BJ (cell line): ENCODE measurements at places on chromosomes 13 and 19. TPM values are rescaled to one million over a fixed set of nuclear protein-coding genes. Genes with fewer than 3 reads are reported as not detected.

RASIP1 gene
- polyA plus RNA-seq: 0.76 and 1.1 TPM in 2 replicates

- DNase-seq: no peak
Measured at GRCh38 chr19:7489609-7490044, 792 bp upstream of the PEX11G start.

GRCh38 chr13:59745392-59745788 is 418.3 kb downstream of the DIAPH3 start:
- DNase-seq: no peak

ZNF418 gene
- 2.5 and 2.7 TPM in 2 replicates for polyA plus RNA-seq

PDCD5 gene
- polyA plus RNA-seq: 66.9 and 92.0 TPM in 2 replicates

DNA sequence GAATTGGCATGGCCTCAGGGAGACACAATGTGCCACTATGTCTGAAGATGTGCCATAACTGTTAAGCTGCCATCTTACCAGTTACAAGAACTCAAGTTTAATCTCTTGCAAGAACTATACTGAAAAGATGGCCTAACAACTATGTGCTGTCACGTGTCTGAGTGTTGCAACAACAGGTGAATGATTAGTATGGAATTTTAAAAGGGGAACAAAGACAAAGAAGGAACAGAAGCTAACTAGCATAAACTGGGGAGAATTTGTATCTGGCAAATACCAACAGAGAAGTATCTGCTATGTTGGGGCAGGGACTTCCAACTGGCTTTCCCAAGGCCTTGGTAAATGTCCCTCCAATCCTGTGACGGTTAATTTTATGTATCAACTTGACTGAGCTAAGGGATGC is 11.5 kb upstream of the ACOD1 start:
- no peak for DNase-seq

B9D2 gene
- 6.6 and 10.9 TPM in 2 replicates for polyA plus RNA-seq

DNA sequence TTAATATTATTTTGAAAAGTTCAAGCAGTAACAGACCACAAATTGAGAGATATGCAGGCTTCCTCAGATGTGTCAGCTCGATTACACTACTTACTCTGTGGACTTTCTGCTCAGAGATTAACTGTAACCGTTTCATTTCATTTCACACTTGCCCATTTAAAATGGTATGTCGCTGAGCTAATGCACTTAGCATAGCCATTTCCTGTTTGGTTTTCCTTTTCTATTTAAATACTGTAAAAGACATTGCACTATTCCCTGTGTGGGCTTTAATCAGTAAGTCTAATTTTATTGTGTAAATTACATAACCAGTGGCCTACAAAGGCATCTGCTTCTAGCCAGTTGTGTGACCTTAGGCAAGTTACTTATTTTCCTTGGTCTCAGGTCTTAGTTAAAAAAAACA is 237.6 kb downstream of the LACC1 start:
- peak; percentile 8 for DNase-seq

CYP4F8 gene
- not detected in 2 replicates for polyA plus RNA-seq

DNA sequence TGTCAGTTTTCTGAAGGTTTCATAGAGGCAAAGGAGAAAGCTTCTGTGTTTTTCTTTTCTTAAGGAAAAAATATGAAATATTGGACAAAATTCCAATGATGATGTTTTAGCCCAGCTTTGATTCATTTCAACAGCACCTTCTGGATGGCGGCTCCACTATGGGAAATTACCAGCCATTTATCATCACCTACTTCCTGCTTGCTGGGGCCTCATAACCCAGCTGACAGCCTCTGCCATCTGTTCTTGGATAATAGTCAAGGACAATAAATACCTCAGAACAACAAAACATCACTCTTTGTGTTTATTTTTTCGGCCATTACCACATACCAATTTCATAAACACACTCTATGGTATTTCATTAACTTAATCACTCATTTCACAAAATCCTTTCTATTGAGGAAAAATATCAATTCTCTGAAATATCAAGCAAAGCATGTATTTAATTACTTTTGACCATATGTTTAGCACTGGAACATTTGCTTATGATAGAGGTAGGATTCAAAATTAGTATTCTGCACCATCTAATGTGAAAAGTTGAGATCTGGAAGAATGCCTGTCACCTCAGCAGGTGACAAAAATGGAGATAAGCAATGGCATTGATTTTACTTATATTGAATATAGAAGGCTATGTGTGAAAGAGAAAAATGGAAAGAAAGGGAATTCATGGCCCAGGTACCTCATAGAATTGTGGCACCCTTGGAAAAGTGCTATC is 629.7 kb downstream of the LIG4 start:
- DNase-seq: no peak

POSTN gene
- polyA plus RNA-seq: 235 and 341 TPM in 2 replicates

DNA sequence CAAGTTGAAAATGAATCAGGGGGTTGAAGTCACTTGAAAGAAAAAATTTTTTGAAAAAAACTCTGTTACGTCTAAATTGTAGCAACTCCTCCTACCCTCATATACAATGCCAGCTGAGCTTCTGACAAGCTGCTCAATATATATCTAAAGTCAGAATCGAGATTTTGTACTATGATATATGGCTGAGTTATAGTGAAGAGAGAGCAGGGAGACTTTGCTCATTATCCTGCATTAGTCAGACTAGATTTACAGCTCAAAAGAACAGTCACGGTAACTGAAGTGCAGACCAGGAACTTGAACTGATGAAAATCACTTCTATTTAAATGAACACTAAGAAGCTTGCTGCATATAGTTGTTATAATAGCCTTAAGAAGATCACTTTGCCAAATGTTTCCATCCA is 153.1 kb downstream of the LACC1 start:
- no peak for DNase-seq

DNA sequence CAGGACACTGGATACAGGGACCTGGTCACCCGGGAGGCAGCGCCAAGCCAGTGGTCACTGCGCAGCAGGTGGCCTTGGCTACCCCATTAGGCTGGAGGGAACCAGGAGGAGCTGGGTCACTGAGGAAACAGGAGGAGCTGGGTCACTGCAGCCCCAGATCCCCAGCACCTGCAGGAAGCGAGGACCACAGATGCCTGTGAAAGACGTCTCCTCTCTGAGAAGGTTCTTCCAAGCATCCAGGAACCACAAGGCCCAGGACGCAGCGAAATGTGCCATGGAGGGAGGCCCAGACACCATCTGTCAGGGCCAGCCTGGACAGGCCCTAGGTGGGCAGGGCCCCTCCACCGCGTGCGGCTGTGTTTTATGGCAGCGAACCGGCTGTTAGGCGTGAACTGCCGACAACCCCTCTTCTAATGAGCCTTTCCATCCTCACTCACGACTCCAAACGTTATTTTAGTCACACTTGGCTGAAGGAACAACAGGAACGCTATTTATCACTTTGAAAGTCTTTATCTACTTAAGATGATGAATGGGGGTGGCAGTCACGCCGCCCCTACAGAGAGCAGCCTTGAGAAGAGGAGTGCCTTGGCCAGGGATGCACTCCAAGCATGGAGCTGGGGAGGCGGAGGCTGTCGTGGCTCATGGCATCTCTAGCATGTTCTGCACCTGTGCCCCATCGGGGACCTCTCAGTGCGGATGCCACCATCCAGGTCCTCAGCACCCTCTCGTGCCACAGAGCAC is 53.3 kb downstream of the CEBPG start:
- DNase-seq: no peak

ZNF20 gene
- polyA plus RNA-seq: 2.1 and 2.8 TPM in 2 replicates

KLF16 gene
- 3.7 and 5.7 TPM in 2 replicates for polyA plus RNA-seq

GRCh38 chr19:50311723-50312635 is 17.2 kb downstream of the KCNC3 start:
- no peak for DNase-seq

DNA sequence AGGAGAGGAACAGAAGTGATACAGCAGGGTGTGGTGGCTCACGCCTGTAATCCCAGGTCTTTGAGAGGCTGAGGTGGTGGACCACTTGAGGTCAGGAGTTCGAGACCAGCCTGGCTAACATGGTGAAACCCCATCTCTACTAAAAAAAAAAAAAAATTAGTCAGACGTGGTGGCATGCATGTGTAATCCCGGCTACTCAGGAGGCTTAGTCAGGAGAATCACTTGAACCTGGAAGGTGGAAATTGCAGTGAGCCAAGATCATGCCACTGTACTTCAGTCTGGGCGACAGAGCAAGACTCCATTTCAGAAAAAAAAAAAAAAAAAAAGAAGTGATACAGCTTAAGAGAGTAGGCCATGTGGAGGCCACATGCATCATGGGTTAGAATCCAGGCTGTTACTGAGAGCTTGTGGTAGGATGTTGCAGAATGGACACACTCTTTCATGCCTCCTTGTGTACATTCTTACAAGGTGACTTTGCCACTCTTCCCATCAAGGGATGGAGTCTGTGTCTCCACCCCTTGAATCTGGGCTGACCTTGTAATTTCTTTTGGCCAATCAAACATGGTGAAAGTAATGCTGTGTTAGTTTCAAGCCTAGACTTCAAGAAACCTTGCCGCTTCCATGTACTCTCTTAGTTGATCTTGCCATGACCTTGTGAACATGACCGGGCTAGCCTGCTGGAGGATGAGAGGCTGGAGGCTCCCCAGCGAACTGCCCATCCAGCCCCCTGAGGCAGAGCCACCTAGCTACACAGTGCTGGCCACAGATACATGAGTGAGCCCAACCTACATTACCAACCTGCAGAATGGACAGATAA is 12.3 kb downstream of the FAM187B start:
- DNase-seq: peak; percentile 9

GRCh38 chr13:49472186-49472585 is 23.6 kb upstream of the PHF11 start:
- no peak for DNase-seq

PABPC3 gene
- polyA plus RNA-seq: 0.16 TPM in 1 of 2 replicates, not detected in the other

- DNase-seq: no peak
Measured at GRCh38 chr13:74288361-74288911, 154.2 kb upstream of the KLF12 start.

DNA sequence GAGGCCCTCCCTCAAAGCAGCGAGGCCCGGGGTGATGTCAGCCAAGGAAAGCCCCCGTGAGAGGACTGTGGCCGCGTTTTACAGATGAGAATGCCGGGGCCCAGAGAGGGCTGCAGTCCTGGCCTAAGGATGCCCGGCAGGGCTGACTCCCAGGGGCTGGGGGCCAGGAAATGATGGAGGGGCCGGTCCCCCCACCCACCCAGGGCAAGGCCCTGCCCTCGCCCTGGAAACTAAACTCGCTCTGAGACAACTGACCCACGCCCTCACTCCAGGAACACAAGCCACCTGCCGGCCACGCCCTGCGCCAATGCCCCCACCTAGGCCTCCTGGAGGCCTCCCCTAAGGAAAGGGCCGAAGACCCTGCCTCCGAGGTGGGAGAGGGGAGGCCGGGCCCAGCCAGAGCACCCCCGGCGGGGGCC is 7.2 kb downstream of the ZBTB7A start:
- no peak for DNase-seq

- no peak for DNase-seq
Measured at GRCh38 chr13:96984051-96984508, 10.2 kb downstream of the OXGR1 start.

TMEM238 gene
- 0.10 and 0.15 TPM in 2 replicates for polyA plus RNA-seq

- DNase-seq: no peak
Measured at GRCh38 chr13:97582170-97582569, 148.2 kb downstream of the RAP2A start.

DNA sequence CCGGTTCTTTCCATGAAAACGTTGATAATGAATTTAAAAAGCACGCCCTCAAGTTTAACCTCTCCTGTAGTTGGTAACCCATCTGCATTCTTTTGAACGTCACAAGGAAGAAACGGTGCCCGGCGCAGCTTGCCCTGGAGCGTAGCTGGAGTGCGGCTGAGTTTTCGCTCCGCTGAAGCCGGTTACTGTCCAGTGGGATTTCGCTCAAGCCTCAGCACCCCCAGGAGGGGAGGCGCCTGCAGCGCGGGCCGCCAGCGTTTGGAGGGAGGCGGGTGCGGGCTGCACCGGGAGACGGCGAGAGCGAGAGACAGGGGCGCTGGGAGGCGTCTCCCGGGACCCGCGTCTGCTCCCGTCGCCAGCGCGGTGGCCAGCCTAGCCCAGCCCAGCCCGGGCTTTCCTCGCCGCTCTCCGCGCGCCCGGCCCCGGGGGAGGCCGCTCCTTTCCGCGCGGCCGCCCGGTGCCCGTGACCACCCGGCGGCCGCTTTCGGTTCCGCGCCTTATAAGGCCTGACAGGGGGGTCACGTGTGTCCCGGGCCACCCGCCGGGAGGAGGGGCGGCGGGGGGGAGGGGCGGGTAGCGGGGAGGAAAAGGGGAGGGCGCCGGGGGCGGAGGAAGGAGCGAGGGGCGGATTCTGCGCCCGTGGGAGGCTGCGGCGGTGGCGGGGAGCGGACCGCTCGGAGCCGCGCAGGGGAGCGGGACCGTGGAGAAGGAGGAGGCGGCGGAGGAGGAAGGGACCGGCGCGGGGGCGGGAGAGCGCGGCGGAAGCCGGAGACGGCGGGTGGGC is 8.3 kb upstream of the DGKH start:
- no peak for DNase-seq

GRCh38 chr13:26310003-26310402 is 56.1 kb downstream of the CDK8 start:
- no peak for DNase-seq

FXYD3 gene
- not detected in 2 replicates for polyA plus RNA-seq

DNA sequence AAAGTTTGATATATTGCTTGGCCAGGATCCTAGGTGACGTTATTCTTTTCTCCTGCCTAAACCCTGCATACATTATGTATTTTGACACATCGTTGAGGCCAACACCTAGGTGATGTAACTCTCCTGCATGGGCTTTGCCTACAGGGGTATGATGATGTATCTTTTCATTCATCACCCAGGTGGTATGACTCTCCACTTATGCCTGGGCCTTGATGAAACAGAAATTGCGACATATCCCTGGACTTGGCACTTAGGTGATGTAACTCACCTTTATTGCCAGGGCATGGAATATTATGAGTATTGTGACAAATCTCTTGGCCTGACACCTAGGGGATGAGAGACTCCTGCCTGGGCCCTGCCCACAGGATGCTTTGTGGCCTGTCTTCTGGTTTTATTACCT is 18.5 kb upstream of the ZNF681 start:
- DNase-seq: no peak

GRCh38 chr13:113182046-113182445 is 23.6 kb downstream of the PROZ start:
- DNase-seq: no peak

DNA sequence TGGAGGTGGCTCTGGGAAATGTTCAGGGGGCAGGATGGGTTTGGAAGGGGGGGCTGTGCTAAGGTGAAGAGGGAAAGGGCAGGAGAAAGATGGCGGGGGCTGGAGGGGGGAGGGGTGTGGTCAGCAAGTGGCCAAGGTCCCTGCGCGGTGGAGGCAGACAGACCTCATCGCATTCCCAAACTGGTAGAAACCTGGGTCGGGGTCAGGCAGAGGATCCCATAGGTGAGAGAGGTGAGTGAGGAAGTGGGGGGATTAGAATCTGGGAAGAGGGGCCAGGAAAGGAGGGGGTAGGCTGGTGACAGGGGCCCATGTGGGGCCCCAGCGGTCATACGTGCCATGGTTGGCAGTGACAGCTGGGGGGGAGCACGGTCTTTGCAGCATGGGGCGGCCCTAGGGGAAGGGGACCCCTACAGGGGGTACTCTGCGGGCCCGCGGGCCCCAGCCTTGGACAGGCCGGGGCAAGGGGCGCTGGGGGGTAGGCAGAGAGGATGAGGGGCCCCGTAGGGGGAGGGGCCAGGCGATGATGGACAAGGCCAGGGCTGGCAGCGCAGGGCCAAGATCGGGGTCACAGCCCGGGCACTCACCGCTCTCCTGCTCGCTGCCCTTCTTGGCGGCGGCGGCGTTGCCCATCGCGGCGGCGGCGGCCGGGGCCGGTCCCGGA is 514 bp downstream of the PRKACA start:
- DNase-seq: no peak
